ENCODE measurements at places on chromosomes 11 and 22.
A peak's percentile ranks its signal among the peaks of the same experiment; 100 is the strongest.

- no peak for DNase-seq
These were observed 194.6 kb downstream of the DDX10 start for GRCh38 chr11:108859510-108859909.

- no peak for DNase-seq
These were observed 32.3 kb upstream of the TSPAN18 start for GRCh38 chr11:44694443-44694842.

- no peak for DNase-seq
These were observed 56.7 kb upstream of the CLPB start for GRCh38 chr11:72491001-72491400.

GRCh38 chr11:45665206-45665932 lies at the start of gene CHST1:
TSS of gene CHST1 (minus strand) at chr11:45665622. CDS start at chr11:45650923, 14,699 bp downstream.
- DNase-seq: no peak

DNA sequence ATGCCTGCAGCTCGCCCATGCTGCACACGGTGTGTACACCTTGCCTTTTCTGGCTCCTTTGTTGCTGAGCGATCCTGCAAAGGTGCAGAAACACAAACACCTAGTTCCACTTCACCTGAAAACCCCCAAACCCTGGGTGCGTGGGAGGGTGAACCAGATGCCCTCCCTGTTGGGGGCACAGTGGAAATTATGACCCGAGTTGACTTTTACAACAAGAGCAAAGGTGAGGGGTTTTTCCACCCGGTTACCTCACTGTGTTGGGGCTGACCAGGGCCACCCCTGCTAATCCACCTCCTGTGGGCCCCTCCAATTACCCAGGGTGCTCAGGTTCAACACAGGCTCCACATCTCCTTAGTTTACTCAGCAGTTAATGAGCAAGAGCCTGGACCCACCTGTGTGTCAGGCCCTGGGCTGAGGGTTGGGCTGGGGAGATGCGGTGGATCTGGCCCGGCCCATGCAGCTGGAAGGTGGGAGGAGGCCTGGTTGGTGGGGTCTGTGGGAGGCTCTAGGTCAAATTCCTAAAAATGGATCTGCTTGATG lies 42.1 kb downstream of the LRRC32 start:
- peak; percentile 28 for DNase-seq

- no peak for DNase-seq
These were observed 25.5 kb upstream of the BIRC3 start for GRCh38 chr11:102291831-102292230.
